Activated naive CD8-positive, alpha-beta T cell treated with anti-CD3 and anti-CD28 coated beads, Interleukin-2, amount 10 ng/mL, durations not matched to agents 7 days and 5 days (primary cell): ENCODE measurements at places on chromosomes 4 and X. TPM values are rescaled to one million over a fixed set of nuclear protein-coding genes. Genes with fewer than 3 reads are reported as not detected.

Gene IBSP
- total RNA-seq, result not detected

Gene FREM3
- total RNA-seq, result not detected

DNA sequence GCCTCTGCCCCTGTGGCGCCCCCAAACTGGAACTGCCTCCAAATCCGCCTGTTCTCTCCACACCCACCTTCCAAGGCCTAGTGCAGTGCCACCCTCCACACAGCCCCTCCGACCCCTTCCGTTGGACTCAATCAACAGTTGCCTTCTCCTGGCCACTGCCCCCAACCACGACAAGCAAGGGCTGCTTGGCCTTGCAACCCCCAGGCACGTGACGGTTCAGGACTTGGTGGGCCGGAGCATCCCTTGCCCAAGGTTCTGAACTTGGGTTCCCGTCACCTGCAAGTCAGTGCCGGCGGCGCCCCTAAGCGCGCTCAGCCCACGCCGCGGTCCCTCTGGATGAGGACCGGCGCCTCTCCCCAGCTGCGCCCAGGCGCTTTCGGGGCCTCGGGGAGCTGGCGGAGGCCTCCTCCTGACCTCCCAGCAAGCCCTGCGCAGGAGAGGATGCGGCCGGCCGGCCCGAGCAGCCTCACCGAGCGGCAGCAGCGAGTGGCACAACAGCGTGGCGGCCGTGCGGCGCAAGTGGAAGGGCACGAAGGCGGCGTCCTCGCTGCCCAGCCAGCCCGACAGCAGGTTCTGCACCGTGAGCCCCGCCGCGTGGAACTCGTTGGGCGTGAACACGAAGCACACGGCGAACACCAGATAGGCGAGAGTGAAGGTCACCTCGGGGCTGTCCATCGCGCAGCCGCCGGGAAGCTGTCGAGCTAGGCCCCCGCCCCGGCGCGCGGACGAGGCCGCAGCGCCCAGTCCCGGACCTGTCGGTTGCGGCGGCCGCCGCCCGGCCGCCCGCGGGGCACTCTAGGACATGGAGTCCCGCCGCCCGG lies 750 bp downstream of the TMEM129 start:
- peak; percentile 76 for DNase-seq

DNA sequence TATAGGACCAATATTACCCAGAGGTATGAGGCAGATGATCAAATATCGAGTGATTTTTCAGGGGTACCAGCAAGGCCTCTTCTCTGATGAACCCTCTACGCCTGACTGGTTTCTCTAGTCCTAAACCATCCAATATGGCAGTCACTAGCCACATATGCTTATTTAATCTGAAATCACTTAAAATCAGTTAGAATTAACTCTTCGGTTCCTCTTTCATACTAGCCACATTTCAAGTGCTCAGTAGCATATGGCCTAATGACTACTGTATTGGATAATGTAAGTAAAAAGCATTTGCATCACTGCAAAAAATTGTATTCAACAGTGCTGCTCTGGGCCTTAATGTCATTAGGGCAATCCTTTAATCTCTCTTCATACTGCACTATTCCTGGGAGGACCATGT lies 4.4 kb upstream of the APBB2 start:
- DNase-seq, result no peak

GRCh38 chr4:147493307-147493706 lies 12.4 kb downstream of the EDNRA start:
- DNase-seq, result no peak

- no peak for DNase-seq
Observed at GRCh38 chrX:19674041-19674789, 158.9 kb upstream of the MAP3K15 start.

DNA sequence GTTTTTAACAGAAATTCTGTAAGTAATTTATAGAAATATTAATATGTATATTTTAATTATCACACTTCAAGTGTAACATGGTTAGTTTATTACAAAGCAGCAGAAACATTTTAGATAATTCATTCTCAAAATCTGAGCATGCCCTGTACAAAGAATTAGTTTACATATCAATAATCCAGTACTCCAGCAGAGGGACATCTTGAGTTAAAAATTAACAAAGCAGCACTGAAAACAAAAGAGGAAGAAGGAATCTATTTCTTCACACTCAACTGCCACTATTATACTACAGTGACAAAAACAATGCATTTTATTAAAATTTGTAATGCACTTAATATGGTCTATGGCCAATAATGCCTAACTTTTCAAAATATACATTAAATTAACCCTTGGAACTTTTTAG lies 179.1 kb upstream of the KLHL4 start:
- no peak for DNase-seq

- DNase-seq, result no peak
Observed at GRCh38 chr4:43564591-43564990, 672.1 kb downstream of the GRXCR1 start.
